Fibroblast of skin of left quadriceps (primary cell): ENCODE measurements at places on chromosomes 11 and 22.
A peak's percentile ranks its signal among the peaks of the same experiment; 100 is the strongest.

- DNase-seq = no peak
Observed at GRCh38 chr11:93236741-93237675, 39.2 kb upstream of the SLC36A4 start.

- DNase-seq = no peak
Observed at GRCh38 chr11:73229321-73229895, 11.3 kb downstream of the P2RY2 start.

DNA sequence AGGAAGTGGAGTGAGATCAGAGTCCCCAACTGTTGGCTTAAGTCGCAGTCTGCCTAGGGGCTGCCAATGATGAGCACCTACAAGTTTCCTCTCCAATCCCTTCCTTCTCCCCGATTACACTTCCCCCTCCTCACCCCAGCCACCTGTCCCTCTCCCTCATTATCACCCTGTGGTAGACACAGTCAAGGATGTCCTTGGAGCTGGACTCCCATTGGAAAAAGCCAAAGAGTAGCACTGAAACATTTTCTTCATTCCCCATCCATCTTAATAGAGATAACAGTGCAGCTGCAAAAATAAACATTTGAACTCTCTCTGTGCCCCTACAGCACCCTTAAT, 146.2 kb downstream of the DBX1 start:
- no peak for DNase-seq

GRCh38 chr11:2321311-2321683, 19.5 kb downstream of the TSPAN32 start:
- DNase-seq = no peak

DNA sequence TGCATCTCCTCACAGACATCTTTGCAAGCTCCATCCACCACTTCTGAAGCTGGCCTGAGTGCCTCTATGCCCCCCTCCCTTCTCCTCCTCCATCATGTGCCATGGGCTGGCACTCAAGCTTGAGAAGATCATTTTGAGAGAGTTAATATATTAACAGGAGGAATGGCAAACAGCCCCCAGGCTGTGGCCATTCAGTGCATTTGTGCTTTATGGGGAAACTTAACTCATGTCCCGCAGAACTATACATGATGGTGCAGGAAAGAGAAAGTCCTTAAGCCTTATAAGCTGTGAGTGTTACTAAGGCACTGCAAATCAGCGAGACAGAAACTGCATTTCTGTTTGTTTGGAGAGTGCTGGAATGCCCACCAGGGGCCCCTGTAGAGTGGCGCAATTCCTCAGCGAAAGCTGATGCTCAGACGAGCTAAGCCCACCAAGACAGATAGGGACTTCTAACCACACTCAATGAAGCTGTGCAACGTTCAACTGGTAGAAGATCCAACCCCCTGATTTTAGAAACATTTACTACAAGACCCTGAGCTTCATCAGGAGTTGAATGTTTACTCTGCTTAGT, 26.8 kb upstream of the PHLDA2 start:
- no peak for DNase-seq

GRCh38 chr22:50162391-50162956, 8.1 kb upstream of the PANX2 start:
- DNase-seq = no peak

DNA sequence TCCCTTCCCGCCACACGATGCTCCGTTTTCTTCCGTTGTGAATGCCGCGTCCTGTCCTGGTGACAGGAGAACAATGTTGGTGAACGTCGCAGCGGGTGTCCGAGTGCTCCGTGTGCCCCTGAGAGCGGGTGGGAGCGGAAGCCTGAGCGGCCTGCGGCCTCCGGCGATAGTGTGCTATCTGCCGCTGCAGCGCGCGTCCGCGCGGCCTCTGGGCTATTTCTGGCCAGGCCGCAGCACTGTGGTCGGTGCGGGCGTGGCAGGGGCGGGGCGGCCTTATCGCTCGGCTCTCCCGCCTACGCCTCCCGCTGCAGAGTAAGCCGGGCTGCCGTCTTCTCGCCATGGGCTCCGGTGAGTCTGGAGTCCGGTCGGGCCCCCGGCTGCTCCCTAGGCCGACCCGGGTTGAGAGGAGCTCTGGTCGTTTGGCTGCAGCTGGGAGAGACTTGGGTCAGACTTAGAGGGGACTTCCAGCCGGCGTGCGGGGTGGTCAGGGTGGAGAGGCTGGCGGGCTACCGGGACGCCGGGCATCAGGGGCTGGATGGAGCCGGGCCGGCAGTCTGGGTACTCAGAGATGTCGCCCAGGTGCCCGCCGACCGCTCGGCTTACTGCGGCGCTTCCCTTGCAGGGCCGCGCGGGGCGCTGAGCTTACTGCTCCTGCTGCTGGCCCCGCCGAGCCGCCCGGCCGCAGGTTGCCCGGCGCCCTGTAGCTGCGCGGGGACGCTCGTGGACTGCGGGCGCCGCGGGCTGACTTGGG, at the start of gene GP1BB:
TSS of gene GP1BB (plus strand) at position 308 of the 751 bp plus-strand sequence. CDS start at position 339, 31 bp downstream.
- DNase-seq = no peak

DNA sequence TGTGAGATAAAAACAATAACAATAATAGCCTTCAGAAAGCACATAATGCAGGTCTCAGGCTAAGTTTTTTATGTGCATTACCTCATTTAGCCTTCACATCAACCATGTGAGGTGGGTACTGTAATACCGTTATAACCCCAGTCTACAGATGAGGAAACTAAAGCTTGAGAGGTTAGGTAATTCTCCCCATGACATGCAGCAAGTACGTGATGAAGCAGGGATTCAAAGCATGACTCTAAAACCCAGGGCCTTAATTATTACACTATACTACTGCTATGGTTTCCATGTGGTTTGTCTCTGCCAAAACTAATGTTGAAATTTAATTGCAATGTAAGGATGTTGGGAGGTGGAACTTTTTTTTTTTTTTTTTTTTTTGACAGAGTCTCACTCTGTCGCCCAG, 37.7 kb upstream of the FDX1 start:
- no peak for DNase-seq

- DNase-seq = no peak
Observed at GRCh38 chr11:86141727-86142126, 72.8 kb upstream of the PICALM start.

DNA sequence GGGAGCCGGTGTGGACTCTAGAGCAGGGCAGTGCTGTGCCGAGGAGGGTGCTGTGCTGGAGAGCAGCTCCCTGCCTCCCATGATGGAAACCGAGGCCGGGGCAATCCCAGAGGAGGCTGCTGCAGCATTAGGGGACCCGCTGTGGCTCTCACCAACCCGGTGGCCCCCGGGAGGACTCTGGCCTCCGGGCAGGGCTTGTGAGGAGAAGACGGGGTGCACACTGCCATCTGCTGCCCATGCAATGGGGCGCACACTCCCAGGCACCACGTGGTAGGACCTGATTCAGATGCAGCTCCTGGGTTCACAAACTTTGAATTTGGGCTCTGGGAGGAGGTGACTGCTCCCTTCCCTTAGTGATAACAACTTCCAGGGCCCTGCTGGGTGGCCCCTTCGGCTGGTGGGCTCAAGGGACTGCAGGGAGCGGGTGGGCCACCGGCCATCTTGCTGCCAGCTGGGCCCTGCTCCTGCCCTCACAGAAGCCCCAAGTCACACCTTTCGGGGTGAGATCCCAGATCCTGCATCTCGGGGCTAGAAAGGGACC, 93.8 kb upstream of the FGF3 start:
- no peak for DNase-seq

DNA sequence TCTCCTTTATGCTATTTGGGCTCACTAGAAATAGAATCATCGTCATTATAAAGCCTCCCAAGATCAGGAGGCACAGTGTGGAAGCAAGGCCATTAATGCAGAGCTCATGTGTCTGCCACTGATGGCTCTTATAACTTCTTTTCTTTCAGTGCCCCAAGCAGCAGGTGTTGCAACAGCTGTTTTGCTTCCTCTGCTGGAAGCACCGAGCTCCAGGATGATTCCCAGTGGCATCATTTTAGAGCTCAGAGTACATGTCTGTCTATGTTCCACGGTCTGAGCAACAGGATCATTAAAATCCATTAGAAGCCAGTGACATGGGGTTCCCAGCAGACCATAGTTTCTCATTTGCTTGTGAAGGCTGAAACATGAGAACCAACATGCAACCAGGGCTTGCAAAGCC, 803.0 kb upstream of the FAT3 start:
- DNase-seq = no peak

DNA sequence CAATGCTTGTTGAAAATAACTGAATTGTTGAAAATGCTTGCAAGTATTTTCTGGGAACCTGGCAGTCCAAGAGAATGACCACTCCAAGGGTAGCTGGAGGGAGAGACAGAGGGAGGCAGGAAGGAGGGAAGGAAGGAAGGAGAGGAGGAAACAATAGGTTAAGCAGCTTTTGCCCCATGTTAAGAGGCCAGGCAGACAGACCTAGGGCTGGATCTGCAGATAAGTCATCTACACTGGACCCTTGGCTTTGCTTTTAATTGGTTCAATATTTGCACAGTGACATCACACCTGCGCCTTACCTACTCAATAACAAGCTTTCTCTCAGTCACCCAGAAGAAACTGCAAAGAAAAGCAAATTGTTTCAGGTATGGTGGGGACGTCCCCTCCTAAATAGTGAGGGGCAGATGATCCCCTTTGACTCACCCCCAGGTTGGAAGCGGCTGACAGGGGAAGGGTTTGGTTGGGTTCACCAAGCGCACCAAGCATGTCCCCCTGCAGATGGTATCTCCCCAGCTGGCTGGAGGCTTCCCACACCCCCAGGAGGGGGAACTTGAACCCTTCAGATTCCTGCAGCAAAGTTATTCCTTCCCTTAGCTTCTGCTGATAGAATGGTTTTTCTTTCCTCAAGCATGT, 24.3 kb downstream of the MYH9 start:
- no peak for DNase-seq

- no peak for DNase-seq
Observed at GRCh38 chr11:94775567-94776327, 7.6 kb downstream of the AMOTL1 start.

DNA sequence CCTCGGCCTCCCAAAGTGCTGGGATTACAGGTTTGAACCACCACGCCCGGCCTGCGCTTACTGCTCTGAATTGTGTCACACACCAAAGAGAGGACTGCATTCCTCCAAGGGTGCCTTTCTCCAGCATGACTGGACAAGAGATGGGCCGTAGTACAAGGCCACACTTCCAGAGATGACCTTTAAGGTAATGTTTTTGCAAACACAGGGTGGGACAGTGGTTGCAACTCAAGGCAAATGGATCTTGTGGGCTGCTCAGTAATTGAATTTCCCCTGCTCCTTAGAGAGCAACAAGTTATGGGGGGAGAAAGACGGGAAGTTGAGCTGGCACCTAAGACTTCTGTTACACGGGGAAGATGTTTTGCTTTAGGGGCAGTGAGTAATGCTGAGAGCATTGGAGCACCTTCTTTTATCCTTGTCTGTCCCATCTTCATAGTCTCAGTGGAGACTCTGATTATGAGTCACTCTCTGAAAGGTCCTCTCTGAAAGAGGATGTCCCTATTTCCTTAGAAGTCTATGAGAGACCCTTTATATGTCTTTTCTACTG, 66.3 kb downstream of the C11orf91 start:
- no peak for DNase-seq

- no peak for DNase-seq
Observed at GRCh38 chr22:26273011-26273675, 103.9 kb downstream of the SEZ6L start.

GRCh38 chr11:96035031-96035739, 111.3 kb upstream of the MTMR2 start:
- DNase-seq = no peak

- DNase-seq = peak; percentile 61
Observed at GRCh38 chr11:86818462-86819192, 18.3 kb downstream of the PRSS23 start.

- no peak for DNase-seq
Observed at GRCh38 chr11:37502202-37502601, 904.2 kb upstream of the RAG2 start.

DNA sequence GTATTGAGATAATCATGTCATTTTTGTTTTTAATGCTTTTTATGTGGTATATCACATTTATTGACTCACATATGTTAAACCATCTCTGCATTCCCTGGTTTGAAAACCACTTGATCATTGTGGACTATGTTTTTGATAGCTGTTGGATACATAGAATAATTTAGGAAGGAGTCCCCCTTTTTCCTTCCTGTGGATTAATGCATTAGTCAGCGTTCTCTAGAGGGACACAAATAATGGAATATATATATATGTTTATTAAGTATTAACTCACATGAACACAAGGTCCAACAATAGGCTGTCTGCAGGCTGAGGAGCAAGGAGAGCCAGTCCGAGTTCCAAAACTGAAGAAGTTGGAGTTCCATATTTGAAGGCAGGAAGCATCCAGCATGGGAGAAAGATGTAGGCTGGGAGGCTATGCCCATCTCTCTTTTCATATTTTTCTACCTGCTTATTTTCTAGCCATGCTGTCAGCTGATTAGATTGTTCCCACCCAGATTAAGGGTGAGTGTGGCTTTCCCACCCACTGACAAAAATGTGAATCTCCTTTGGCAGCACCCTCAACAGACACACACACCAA, 123.8 kb downstream of the ZNF280B start:
- DNase-seq = no peak

- no peak for DNase-seq
Observed at GRCh38 chr11:25938952-25939351, 393.0 kb upstream of the ANO3 start.

- DNase-seq = peak; percentile 14
Observed at GRCh38 chr11:14179116-14179820, 179.7 kb downstream of the RRAS2 start.

DNA sequence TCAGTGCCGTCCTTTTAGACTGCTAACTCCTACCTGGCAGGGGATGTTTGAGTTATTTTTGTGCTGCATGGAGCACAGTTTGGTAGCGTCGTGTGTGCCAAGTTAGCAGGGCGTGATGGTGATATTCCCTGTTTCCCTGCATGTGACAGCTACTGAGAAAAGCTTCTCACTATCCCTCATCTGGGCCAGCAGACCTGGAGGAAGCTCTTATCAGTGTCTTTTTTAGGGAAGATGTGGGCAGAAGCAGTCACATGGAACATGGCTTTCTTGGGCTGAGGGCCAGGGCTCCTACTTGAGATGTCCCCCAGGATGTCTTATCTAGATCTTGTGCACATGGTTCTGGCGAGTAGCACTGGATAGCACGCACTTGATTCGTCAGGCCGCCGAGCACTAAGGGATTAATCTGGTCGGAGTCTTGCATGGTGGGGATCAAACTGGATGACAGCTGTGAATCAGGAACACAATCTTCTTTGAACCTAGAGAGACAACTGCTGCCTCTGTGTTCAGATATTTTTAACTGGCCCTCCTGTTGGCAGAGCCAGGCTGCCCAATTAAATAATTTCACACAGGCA, 33.8 kb downstream of the TECTA start:
- DNase-seq = no peak

GRCh38 chr11:4881860-4882500, at the start of gene OR51T1:
OR51T1 (plus strand) TSS chr11:4881900; CDS start chr11:4881900, 0 bp downstream.
- no peak for DNase-seq

DNA sequence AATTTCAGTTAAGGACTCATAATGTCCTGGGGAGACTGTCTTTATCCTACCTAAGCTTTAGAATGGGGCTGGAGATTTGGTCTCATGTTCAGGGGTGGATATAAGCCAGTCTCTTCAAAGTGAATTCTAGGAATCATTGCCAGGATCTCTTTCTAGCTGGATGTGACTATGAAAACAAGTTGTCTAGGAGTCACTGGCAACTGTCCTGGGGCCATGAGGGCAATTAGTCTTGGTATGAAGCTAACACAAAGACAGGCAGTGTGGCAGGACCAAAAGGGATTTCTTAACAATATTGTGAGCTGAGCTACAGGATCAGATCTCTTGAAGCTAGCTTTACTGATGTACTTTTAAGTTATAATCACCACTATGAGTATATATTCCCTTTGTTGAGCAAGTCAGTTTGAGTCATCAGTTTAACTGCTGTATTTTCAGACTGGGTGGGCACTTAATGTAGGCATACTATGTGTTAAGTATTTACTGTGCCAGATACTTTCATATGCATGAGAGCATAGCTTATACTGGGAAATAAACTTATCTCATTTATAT, 390.0 kb upstream of the CCDC90B start:
- no peak for DNase-seq
